CD4-positive, alpha-beta T cell treated with Interleukin-10 for 1 hour (primary cell): ENCODE measurements at places on chromosomes 6 and 20.

GRCh38 chr20:49422161-49422560 lies 60.3 kb downstream of the KCNB1 start:
- DNase-seq, result no peak

GRCh38 chr6:25640891-25641290 lies 11.1 kb upstream of the SCGN start:
- DNase-seq, result no peak

DNA sequence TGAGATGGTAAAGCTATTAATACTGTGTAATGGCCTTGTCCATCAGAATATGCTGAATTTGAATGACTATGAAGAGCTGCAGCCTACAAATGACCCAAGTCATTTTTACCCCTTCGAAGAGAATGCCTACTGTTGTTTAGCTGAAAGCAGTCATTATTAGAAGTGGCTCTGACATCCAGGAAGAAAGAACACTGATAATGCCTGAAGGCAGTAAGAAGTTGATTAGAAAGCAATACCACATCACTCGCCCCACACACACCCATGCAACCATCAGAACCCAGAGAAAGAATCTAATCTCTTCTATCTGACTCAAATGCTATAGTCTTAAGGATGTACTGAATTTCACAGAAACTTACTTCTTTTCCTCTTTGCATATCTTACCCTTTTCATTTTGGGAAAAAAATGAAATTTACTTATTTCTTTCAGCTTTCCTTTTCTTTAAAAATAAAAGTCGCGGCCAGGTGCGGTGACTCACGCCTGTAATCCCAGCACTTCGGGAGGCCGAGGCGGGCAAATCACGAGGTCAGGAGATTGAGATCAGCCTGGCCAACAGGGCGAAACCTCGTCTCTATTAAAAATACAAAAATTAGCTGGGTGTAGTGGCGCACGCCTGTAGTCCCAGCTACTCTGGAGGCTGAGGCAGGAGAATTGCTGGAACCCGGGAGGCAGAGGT lies 61.0 kb downstream of the ARHGAP18 start:
- no peak for DNase-seq

DNA sequence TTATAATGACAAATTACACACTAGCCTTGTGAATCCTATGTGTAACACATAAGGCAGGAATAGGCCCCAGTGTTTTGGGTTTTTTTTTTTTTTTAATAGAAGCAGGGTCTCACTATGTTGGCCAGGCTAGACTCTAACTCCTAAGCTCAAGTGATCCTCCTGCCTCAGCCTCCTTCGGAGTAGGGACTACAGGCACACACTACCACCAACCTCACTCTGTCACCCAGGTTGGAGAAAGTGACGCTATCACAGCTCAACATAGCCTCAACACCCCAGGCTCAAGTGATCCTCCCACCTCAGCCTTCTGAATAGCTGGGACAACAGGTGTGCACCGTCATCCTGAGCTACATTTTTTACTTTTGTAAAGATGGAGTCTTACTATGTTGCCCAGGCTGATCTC lies 205.8 kb upstream of the RREB1 start:
- no peak for DNase-seq

- no peak for DNase-seq
These were observed 149.8 kb downstream of the BTBD9 start for GRCh38 chr6:38489951-38490350.

- DNase-seq, result no peak
These were observed 13.0 kb downstream of the RPRD1B start for GRCh38 chr20:38046572-38046971.

DNA sequence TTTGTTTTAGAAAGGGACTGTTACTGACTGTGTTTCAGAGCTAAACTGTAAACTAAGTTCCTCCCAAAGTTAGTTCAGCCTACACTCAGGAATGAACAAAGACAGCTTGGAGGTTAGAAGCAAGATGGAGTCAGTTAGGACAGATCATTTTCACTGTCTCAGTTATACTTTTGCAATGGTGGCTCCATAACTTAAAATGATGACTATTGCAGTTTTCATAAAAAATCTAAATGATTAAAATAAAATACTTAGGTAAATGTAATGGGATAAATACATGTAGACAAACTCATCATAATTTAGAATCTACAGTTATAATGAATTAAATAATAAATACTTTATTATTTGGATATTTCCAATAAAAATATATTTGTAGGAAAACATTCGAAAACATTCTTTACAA lies 590.6 kb downstream of the EPHA7 start:
- DNase-seq, result no peak

DNA sequence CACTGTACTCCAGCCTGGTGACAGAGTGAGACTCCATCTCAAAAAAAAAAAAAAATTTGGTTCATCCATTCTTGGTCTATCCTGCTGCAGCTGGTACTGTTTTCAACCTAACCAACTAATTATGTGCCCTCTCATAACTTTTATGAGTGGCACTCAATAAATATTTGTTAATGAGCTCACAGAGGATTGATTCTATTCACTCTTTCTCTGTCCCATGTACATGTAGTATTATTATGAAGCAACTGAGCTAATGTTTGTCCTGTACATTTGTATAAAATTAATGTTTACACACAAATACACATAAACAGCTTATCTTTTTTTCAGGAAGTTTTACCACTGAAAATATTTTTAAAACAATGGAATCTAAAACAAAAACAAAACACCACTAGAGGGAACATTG lies 10.1 kb downstream of the RIPOR2 start:
- DNase-seq, result no peak

DNA sequence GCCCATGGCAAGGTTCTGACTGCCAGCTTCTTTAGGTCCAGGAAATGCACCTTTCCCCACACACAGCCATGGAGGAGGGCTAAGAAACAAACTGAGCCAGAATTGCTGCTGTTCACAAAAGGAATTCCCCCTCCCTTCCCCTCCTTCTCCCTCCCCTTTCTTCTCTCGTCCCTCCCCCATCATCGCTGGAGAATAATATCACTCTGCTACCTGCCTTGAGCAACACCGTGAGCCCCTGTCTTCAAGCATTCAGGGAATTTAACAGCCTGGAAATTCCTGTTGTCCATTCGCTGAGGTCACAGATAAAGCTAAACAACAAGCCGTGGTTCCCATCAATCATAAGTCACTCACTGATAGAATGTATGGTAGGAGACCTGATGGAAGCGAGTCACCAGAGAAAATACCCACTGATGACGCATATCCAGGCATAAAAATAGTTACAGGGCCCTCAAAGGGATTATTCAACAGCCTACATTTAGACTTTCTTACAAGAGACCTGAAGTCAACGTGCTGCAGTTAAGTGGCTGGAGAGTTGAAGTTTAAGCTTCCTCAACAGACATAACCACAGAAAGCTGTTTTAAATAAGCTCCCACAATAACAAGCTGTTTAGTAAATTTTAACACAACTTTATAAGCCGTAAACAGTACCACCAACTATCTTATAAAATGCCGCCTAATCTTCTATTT lies 59.7 kb downstream of the HIVEP2 start:
- peak; percentile 90 for DNase-seq

DNA sequence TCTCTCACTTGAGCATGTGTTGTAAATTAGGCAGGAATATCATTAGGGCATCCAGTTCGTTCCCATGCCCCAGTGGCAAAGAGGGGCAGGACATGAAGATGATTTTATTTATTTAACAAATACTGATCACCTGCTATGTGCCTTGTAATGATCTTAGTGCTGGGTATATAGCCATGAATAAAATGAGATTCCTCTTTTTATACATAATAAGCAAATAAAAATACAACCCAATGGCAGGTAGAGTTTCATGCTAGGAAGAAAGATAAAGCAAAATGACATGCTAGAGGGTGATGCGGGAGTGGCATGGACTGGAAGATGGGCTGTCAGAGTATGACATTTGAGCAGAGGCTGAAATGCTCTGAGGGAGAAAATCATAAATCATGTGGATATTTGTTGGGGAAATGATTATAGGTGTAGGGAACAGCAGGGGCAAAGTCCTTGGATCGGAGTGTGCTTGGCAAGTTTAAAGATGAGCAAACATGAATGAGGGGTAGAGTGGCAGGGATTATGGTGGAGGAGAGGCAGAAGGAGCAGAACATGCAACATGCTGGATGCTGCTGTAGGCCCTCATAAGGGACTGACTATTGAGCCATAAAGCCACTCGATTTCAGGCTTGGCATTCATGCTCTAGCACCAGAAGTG lies 342.1 kb downstream of the PLCB1 start:
- DNase-seq, result no peak

GRCh38 chr20:62808211-62808865 lies 3.7 kb downstream of the OGFR start:
- peak; percentile 80 for DNase-seq

DNA sequence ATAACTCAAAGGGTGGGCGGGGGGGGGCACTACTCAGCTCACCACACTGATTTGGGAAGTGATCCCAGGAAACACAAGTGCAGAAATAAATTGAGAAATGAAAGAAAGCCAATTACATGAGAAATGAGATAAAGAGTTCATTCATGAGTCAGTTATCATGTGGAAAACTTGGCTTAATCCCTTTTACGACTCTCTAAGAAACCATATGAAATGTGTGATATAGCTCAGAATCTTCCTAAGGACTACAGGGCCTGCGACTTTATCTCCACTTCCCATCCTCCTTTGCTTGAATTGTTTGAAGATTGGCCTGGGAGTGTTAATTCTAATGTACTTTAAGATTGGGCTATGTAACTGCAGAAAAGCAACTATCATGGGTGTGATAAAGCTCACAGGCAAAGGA lies 3.6 kb upstream of the BTN2A2 start:
- no peak for DNase-seq
